Stimulated activated CD4-positive, alpha-beta T cell treated with anti-CD3 and anti-CD28 coated beads, TNF-alpha, amount 100 ng/mL, for 24 hours (primary cell): ENCODE measurements at places on chromosomes 4 and X.

GRCh38 chr4:145482209-145483037, 770 bp downstream of the SMAD1 start:
- DNase-seq = peak; percentile 81

- no peak for DNase-seq
Observed at GRCh38 chr4:2300431-2301224, 38.7 kb upstream of the MXD4 start.

- DNase-seq = no peak
Observed at GRCh38 chr4:66034262-66034661, 364.0 kb upstream of the EPHA5 start.

GRCh38 chrX:129565046-129565650, 25.1 kb downstream of the OCRL start:
- DNase-seq = no peak
